ENCODE measurements at places on chromosomes 7 and 10.

- no peak for DNase-seq
These were observed 1.6 kb downstream of the PANK1 start for GRCh38 chr10:89643431-89643811.

DNA sequence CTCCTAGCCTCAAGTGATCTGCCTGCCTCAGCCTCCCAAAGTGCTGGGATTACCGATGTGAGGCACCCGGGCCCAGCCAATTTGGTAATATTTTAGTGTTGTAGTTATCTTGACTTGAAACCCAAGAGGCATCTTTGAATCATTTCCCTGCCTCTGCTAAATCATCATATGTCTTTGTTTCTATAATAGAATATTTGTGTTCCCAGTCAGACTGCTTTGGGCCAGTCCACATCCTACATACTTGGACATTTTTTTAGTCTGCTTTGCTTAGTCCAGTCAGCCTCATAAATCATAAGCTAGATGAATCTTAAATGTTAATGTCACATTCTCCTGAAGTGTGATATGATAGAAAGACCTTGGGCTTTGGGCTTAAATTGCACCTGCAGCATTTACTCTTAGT is 5.9 kb downstream of the STAM start:
- DNase-seq, result no peak

DNA sequence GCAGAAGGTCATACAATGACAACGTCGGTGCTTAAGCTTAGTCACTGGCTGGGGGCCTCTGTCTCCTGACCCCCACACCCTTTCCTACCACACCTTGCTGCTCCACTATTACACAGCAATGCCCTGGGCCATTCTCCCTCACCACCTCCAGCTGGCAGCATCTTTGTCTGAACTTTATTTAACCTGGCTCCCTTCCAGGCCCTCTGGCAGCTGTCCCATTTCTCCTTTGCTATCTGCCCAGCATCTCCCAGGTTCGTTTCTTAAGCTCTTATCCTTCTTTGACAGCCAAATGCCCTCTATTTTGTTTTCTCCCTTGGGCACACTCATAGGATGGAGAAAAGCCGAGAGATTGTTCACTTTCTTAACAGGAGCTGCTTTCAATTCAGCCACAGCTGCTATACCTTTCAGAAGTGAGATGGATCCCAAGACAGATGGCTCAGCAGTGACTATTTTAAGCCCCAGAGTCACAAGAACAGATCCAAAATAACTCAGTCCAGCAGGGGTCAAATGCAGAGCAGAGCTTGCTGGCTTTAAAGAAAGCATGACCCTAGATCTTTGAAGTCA is 1277.1 kb upstream of the AUTS2 start:
- no peak for DNase-seq

GRCh38 chr10:5078547-5079180 is 15.6 kb upstream of the AKR1C3 start:
- DNase-seq, result no peak

DNA sequence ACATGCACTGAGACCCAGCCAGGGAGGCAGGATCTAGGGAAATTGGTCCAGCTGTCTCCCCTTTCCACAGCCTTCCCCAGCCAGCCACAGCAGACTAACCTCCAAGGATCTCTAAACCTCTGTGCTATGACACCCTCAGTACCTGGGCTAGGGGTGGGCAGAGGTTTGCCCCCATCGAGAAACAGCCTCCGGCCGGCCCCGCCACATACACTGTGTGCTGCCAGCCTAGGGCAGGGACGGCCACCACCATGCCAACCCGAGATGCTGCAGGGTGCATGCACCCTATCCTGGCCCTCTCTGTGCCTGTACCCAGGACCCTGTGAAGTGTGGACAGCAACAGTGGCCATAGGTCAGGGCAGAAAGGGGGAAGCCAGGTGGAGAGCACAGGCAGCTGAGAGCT is 58.1 kb downstream of the PARP12 start:
- no peak for DNase-seq

DNA sequence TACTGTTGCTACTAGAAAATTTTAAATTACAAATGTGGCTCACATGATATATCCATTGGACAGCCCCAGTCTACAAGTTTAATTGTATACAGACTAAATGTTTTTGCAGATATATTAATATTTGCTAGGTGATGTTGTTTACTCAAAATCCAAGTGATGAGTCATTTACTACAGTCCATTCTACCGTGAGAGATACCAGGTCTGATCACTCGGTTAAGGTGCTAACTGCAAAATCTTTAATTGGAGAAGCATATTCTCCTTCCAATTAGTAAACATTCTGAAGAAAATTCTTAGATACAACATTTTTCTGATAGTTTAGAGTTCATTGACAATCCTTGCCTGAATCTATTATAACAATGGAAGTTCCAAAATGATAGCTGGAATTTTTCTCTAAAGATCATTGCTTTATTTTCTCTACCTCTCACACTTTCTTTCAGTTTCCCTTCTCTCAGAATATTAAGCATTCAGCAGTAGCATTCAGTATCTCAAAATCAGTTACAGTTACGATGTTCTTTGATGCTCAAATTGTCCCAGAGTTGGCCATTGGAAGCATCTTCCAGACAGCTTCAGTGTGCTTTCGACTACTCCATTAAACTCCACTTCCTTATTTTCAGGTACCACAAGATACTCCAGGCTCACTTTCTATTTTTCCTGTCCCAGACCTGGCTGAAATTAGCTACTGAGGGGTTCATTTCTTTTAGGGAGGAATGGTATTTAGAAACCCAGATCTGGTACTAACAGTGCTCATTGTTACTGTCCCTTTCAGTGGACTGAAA is 2.3 kb downstream of the ABCB1 start:
- DNase-seq, result no peak

- DNase-seq, result no peak
These were observed 24.1 kb downstream of the GBX1 start for GRCh38 chr7:151143261-151144015.

GRCh38 chr10:93138113-93138870 is 64.6 kb downstream of the CYP26A1 start:
- no peak for DNase-seq

DNA sequence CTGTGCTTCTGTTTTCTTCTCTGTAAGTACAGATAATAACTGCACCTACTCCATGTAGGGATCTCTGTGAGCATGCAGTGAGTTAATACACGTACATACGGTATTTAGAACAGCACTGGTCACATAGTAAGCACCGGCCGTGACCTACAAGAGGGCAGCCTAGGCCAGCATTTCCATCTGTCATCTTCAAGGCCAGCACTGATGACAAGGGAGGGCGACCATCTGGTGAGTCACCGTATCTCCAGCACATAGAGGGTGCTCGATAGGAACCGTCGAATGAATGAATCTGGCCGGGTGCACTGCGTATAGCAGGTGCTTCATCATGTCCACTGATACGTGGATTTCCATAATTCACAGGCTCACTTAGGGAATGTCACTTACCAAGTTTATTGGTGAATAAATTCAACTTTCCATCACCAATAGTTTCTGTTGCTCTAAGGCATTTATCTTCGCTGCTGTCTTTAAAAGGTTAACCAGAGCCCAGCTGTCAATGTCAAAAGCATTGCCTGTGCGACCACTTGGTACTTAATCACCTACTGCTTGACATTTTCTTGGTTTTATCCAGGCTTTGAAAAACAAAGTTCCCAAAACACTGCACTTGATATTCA is 8.3 kb downstream of the NOD1 start:
- no peak for DNase-seq

- no peak for DNase-seq
These were observed 1.2 kb downstream of the HOXA10 start for GRCh38 chr7:27172823-27173510.

DNA sequence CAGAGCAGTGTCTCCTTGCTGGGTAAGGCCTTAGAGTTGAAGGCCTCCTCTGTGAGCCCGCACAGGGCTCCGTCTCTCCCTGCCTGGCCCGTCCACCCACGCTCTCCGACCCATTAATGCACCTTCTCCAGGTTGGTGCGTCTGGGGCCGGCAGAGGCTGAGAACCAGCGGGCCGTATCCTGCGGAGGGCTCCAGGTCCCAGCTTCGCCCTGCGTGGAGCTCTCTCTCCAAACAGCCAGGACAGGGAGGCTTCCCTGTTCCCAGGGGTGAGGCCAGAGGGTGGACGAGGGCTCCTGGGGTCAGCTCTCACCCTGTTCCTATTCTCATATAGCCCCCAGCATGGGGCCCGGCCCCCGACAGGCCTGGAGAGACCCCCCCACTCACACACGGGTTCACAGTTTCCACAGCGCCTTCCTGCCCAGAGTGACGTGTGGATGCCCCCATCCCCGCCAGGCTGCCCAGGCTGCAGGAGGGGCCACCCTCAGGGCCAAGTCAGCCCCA is 34.6 kb downstream of the GET4 start:
- DNase-seq, result no peak

GRCh38 chr7:155901176-155901575 is 88.9 kb upstream of the SHH start:
- no peak for DNase-seq

- DNase-seq, result no peak
These were observed 319.4 kb upstream of the FZD8 start for GRCh38 chr10:35961501-35961900.

GRCh38 chr7:93877742-93878141 is 12.8 kb downstream of the TFPI2 start:
- DNase-seq, result no peak

DNA sequence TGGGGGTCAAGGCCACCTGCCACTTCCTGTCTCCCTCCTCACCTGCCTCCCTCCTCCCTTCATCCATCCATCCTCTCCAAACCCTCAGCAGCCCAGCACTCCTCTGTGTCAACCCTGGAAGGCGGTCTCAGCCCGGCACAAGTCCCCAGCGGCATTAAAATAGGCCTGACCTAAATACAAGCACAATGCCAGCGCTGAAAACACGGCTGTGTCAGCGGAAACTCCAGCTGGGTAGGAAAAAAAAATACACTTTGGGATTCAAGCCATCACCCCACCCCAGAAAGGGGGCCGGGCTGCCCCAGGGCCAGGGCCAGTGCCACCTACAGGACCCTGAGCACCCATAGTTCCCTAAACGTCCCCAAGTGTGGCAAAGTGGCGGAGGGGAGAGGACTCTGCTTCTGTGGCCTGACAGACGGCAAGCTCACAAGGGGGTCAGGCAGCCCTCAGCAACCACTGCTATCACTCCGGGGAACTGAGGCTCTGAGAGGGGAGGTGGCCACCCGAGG is 22.7 kb upstream of the GTF2IRD1 start:
- no peak for DNase-seq

DNA sequence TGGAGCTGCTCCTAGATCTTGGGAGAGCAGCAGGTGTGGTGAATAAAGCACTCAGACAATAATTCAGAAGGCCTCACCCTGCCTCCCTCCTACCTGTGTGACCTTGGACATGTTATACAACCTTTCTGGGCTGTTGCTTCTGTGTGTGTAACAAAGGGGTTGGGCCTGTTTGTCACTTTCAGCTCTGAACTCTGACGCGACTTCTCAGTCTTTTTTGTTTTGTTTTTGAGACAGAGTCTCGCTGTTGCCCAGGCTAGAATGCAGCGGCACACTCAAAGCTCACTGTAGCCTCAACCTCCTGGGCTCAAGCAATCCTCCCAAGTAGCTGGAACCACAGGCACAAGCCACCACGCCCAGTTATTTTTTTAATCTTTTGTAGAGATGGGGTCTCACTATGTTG is 89.3 kb downstream of the DNMBP start:
- DNase-seq, result no peak

GRCh38 chr10:63711361-63711760 is 190.2 kb downstream of the REEP3 start:
- no peak for DNase-seq

DNA sequence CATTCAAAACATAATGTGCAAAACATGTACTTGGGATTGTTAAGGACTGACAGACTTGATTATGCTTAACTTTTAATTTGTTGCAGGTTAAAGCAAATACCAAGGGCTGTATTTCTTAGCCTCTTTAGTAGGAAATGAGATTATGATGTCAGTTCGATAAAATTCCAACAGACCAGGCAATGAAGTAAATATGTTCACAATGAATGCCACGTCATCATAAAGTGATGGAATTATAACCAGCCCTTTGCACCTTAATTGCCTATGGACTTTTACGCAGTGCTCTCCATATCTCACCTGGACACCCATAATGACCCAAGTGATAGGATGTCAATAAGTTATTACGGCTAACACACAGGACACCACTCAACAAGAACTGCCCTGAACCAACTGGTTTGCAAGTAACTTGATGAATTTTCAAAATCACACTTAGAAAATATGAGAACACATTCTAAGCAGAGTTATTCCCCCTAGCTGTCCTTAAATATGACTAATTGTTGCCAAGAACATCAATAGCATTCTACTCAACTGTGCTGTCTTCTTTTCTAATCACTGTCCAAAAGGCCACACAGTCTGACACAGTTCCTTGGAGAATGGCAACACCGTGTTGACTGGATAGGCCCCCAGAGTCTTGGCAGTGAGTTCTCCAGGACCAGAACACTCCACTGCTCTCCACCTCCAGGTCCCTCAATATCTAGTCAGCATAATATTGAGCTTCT is 115.0 kb downstream of the CHCHD3 start:
- DNase-seq, result no peak

DNA sequence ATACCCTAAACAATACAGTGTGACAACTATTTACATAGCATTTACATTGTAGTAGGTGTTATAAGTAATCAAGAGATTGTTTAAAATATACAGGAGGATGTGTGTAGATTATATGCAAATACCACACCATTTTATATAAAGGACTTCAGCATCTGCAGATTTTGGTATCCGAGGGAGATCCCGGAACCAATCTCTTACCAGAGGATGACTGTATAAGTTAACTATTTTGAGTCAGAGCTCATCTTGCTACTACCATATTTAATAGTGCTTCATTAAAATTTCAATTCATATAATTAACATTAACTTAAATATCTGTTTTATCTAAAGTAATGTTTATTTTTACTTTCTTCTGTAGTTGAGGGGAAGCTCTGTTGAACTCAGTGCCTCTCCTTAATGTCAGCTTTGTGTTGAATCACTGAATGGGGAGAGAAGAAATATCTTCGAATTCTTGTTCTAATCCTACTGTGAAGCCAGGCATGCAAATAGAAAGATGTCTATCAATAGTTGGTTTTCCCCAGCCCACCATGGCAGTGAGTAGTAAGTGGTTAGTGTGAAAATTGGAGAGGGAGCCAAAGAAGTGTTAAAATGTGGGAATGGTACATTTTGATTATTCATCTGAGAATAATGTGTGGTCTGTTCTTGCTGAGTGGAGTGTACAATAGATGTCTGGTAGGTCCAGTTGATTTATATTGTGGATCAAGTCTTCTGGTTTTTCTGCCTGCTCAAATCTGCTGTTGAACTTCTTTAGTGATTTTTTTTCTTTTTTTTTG is 90.1 kb upstream of the CYP26C1 start:
- DNase-seq, result no peak

- no peak for DNase-seq
These were observed 18.6 kb downstream of the PDE6C start for GRCh38 chr10:93630625-93631557.

GRCh38 chr7:116331020-116331419 is 120.7 kb downstream of the TES start:
- DNase-seq, result no peak

DNA sequence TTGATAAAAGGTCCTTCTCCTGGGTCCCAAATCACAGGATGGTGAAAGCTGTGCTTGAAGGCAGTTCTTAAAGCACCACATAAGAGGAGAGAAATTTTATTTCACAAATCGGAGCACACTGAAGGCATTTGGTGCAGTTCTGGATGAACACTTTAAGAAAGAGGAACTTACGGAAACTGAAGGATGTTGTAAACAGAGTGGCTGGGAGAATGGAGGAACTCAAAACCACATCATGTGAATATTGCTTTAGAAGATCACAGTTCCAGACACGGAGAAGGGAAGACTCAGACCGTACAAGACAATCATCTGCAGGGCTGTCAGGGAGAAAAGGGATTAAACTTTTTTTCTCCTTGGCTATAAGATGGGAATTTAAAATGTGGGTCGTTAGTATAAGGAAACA is 9.0 kb upstream of the GPR141 start:
- DNase-seq, result no peak

- DNase-seq, result no peak
These were observed 150.9 kb upstream of the MTPN start for GRCh38 chr7:136128050-136128449.
